ENCODE measurements at places on chromosomes 3 and 15.

DNA sequence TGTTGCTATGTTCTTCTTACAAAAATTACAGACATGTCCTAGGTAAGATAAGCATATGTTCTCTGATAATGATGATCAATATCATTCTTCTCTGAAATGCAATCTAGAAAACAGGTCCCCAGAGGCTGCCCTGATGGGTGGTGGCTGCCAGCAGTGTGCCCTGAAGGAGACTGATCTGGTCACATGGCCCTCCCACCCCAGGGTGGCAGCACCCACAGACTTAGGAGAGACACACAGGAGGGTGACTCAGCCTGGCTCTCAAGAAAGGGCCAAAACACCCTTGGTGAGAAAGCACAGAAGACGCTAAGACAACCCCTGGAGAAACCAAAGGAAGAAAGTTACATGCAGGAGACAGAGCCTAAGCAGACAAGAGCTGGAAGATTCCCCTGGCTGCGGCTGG is 203.7 kb downstream of the TJP1 start:
- DNase-seq, result no peak

GRCh38 chr3:185912929-185913901 is 24.6 kb downstream of the TRA2B start:
- DNase-seq, result no peak

GRCh38 chr3:182704926-182705325 is 88.4 kb upstream of the ATP11B start:
- no peak for DNase-seq

- no peak for DNase-seq
Measured at GRCh38 chr15:64187396-64188191, 24.8 kb upstream of the PPIB start.

GRCh38 chr15:96285305-96285704 is 45.2 kb upstream of the NR2F2 start:
- no peak for DNase-seq

DNA sequence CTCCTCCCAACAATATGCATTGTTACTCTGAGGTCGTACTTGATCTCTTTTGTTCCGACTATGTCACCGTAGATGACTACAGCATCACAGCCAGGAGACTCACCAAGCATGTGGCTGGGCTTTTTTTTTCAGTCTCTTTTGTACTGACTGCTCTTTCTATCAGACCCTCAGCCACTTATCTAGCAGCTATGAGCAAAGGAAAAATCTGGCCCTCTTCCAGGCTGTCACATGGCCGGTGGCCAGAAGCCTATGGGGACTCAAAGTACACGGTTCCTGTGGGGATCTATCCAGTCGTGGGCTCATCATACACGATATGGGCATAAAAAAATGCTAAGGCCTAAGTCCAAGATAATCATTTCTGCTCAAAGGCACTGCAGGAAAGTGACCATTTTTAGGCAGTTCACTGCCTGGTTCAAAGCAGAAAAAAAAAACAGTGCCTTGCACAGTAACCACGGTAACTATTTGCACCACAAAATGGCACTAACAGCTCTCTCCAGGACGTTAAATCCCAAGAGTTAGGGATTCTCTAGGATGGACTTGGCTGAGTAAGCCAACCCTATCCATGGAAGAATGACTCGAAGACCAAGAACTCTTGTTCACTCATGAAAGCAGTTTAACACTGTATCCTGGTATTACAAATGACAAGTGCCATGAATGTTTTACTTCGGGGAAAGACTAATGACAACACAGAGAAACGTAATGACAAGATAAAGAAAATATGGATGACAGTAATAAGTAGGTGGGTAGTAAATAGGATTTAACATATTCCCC is 50.3 kb downstream of the SHQ1 start:
- no peak for DNase-seq

- peak; percentile 1 for DNase-seq
Measured at GRCh38 chr15:51499379-51499976, 123.1 kb downstream of the DMXL2 start.

DNA sequence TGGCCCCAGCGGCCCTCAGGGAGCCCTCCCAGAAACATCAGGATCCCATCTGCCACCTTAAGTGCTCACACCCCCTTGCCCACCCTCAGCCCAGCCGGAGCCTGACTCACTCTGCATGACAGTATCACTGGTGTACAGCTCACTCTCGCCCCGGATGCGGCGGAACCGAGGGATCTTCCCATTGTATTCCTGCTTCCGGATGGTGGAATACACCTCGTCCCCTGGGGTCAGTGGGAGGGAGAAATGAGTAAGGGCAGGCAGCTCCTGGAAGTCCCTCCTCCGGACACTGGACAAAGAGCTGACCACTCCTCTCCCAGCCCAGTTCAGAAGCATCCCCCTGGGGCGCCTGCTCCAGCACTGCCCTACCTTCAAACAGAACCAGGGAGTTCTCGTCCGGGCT is 16.5 kb downstream of the SEMA7A start:
- no peak for DNase-seq

GRCh38 chr3:177149106-177149505 is 48.2 kb downstream of the TBL1XR1 start:
- DNase-seq, result no peak

GRCh38 chr3:101984356-101984755 is 135.0 kb downstream of the NFKBIZ start:
- DNase-seq, result no peak

DNA sequence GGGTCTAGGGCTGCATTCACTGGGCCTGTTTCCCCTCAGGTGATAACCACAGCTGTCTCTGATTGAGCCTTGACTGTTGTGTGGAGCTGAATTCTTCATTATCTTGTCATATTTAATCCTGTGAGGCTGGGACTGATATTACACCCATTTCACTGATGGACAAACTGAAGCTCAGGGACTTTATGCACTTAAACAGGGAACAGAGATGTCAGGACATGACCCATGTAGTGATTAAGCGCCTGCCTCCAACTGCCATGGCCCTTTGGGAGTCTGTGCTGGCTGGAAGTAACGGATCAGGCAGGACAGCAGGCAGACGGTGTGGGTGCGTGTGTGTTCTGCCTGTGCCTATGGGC is 7.5 kb downstream of the GNAI2 start:
- no peak for DNase-seq

GRCh38 chr3:122233101-122233952 is 49.9 kb downstream of the CASR start:
- DNase-seq, result no peak

DNA sequence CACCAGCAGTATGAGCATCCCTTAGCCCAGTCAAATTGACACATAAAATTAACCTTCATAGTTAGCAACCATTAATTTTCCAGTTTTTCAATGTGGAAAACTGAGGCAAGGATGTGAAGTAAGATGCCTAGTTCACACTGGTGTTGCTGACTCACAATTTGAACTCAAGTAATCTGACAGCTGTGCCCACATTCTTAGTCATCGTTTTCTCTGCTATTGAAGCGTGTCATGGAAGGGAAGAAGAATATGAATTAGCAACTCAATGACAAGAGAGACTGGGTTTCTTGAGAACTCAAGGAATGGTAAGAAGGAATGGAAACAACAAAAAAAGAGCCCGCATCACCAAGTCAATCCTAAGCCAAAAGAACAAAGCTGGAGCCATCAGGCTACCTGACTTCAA is 261.4 kb downstream of the EPHA3 start:
- no peak for DNase-seq

DNA sequence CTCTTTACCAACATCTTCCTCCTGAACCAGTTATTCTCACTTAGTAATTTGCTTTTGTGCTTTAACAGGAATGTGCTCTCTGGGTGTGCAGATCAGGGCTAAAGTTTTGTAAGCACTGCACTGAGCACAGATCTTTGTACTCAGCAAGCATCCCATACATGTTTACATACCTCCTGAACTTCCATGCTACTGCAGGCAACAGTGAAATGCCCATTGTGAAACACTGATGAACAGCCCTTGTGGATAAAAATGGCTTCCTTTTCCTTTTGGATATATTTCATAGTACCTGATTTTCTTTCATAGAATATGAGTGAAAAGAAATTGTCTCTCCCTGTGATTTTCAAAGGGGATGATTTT is 855.9 kb downstream of the MCTP2 start:
- DNase-seq, result no peak

Data from putamen (tissue), 1 donor.